Motor neuron (in vitro differentiated cells): ENCODE measurements at places on chromosomes 5 and 9. TPM values are rescaled to one million over a fixed set of nuclear protein-coding genes. Genes with fewer than 3 reads are reported as not detected.

PCDHB16 gene
- total RNA-seq = 1.5 and 4.6 TPM in 2 replicates

ANKRD18B gene
- 4.7 and 5.4 TPM in 2 replicates for total RNA-seq

SMU1 gene
- 28.1 and 29.4 TPM in 2 replicates for total RNA-seq

NUDCD2 gene
- total RNA-seq = 17.3 and 20.1 TPM in 2 replicates

FRRS1L gene
- total RNA-seq = 0.15 and 0.31 TPM in 2 replicates

- no peak for ATAC-seq
These were observed 330.5 kb upstream of the IRX4 start for GRCh38 chr5:2213121-2213730.

- no peak for ATAC-seq
These were observed 60.8 kb downstream of the PDE4D start for GRCh38 chr5:59832577-59833301.

- ATAC-seq = no peak
These were observed 396.9 kb downstream of the PDE4D start for GRCh38 chr5:59496524-59497134.

- ATAC-seq = no peak
These were observed 84.9 kb downstream of the NTRK2 start for GRCh38 chr9:84754461-84754860.

DNA sequence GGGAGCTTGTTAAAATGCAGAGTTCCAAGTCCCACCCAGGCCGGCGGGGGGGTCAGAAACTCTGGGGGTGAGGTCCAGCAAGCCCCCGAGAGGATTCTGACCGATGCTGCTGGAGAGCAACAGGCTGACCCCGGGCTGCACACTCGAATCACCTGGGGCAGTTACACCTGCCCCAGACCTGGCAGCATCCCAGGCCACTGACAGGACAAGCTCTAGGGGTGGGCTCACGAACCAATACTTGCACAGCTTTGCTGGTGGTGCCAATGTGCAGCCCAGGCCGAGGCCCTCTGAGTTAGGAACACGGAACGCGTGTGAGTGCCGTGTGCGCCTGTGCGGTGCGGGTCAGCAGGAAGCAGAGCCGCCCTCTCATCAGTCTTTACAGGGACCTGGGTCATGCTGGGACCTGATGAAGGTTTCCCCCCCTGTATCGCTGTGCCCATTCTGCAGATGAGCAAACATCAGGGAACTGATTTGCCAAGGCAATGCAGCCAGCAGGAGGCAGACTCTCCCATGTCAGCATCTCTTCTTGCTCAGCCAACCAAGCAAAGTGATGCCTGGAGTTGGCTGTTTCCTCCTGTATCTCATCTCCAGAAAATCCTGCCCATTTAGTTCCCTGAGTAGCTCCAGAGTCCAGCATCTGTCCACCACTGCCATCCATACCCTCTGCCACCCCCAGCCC lies 16.3 kb downstream of the FAM163B start:
- no peak for ATAC-seq

GRCh38 chr5:3026651-3027050 lies 275.2 kb upstream of the IRX2 start:
- ATAC-seq = no peak

GRCh38 chr9:22049411-22049810 lies 40.3 kb upstream of the CDKN2B start:
- ATAC-seq = no peak

DNA sequence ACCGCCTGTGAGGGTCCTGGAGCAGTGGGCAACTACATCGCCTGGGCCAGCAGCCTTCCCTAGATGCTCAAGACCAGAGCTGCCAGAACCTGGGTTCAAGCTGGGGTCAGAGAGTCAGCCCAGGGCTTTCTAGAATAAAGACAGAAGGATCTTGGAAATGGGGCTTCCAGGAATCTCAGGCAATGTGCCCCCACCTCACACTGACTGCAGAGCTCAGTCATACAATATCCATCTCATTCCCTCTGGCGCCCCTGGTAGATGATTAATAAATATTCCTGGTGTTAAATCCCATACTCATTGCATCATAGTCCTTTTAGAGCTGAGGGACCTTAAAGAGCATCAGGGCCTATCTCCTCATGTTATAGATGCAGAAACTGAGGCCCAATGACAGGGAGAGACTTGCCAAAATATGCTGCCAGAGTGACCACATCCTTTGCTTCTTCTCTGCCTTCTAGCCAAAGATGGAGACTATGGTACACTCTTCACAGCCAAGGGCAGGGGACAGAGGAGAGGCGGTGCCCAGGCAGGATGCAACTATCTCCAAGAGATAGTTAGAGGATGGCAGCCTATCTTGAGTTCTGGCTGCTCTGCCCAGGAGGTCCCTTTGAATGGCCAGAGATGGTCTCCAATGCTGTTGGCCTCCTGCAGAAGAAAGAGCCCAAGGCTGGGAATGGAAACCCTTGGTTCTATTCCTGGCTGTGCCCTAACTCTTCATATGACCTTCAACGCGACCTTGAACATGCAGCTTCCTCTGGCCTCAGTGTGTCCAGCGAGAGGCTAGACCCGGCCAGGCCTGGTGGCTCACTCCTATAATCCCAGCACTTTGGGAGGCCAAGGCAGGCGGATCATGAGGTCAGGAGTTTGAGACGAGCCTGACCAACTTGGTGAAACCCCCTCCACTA lies 36.2 kb upstream of the IL17B start:
- no peak for ATAC-seq

GRCh38 chr5:110968246-110969005 lies 103.1 kb upstream of the TSLP start:
- no peak for ATAC-seq

- no peak for ATAC-seq
These were observed 8.6 kb downstream of the ZFP62 start for GRCh38 chr5:180852495-180852894.

- no peak for ATAC-seq
These were observed 123.1 kb downstream of the TLE4 start for GRCh38 chr9:79694676-79695400.

DNA sequence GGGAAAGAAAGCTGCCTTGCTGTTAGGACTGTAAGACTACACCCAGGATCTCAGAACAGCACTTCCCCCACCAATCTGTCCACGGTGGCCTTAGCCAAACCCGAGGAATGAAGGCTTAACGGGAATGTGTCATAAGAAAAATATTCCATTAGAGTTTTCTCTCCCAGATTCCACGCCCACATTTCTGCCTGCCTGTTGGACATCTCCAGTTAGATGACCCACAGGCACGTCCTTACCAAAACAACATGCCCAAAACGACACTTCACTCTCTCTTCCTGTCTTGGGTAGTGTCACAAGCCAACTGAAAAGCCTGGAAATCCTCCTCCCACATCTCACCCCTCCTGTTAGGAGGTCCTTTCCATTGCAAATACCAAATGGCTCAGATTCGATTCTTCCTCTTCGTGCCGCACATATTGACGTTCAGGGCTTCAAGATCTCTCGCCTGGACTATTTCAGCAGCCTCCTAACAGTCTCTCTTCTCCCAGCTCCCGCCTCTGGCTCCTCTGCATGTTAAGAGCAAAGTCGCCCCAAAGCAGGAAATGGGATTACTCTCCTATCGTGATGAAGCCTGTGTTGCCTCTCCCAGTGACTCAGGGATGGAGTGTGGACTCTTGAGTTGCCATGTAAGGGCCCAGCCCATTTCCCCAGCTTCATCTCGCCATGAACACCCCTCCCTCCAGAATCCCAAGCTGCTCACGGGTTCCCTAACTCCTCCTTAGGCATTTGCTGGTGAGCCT lies 159.3 kb downstream of the NR3C1 start:
- ATAC-seq = no peak

GRCh38 chr9:35689542-35690293 lies at the start of gene TPM2:
Gene TPM2 (minus strand): TSS chr9:35689925. CDS start chr9:35689817, 108 bp downstream.
- ATAC-seq = peak; percentile 29

DNA sequence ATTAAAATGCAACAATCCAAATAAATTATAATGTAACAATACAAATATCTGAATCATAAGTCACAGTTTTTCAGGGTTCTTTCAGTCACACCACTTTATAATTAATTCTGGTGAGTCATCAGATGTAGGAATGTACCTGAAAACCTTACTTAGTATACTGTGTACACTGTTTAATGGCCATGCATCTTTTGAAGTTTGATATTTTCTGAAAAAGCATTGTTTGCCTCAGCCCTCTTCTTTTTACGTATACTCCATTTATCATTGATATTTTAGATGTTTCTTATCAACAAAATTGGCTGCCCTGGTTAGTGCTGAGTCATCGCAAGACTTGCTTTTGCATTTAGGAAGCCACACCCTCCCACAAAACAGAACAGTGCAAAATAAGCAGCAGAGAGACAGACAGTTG lies 218.6 kb downstream of the PJA2 start:
- no peak for ATAC-seq

DNA sequence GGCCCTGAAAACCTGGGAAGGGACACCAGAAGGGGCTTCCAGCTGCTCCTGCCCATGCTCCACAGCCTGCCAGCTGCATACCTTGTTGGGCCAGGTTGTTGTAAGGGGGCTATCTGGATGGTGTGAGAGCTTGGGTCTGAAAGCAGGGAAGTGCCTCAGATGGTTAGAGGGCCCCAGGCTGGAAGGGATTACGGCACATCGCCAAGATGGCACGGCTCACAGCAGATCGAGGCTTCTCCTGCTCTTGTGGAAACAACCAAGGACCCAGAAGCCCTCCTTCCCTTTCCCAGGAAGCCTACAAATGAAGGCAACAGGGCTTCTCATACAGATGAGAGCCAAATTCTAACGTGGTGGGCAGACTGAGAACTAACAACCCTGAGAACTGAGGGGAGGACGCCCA lies 121.7 kb upstream of the ADCY2 start:
- no peak for ATAC-seq

- ATAC-seq = no peak
These were observed 120.7 kb upstream of the PCA3 start for GRCh38 chr9:76643399-76644117.

GRCh38 chr5:165209101-165209727 lies 1703.8 kb downstream of the MAT2B start:
- no peak for ATAC-seq

DNA sequence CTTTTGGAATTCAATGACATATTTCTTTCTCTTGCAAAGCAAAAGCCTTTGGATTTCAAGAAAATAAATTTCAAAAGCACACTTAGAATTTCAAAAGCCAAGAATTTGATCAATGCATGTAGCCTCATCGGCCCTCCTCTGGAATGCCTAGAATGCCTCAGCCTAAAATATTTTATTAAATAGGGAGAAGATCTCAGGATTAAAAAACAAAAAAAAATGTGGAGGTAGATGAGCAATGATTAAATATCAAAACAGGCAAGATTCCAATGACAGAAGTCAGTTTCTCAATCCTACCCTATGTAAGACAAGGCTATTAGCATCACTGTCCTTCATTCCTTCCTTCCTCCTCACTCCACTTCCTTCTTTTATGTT lies 169.0 kb downstream of the CDH6 start:
- ATAC-seq = no peak

DNA sequence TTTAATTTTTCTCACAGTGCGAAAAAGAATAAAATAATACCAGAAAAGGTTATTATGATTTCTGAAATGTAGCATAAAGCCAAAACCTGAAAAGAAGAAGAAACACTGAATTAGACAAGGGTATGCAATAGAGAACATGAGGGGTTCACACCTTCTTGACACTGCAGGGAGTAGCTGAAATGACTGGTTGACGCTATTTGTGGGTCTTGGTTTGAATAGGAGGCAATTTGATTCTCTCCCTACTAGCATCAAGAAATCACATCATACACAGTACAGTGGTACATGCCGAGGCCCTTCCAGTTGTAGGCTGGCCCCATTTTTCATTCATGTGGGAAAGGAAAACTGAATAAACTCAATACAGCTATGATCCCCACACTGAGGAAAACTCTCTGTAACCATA lies 68.6 kb downstream of the NR3C1 start:
- no peak for ATAC-seq

DNA sequence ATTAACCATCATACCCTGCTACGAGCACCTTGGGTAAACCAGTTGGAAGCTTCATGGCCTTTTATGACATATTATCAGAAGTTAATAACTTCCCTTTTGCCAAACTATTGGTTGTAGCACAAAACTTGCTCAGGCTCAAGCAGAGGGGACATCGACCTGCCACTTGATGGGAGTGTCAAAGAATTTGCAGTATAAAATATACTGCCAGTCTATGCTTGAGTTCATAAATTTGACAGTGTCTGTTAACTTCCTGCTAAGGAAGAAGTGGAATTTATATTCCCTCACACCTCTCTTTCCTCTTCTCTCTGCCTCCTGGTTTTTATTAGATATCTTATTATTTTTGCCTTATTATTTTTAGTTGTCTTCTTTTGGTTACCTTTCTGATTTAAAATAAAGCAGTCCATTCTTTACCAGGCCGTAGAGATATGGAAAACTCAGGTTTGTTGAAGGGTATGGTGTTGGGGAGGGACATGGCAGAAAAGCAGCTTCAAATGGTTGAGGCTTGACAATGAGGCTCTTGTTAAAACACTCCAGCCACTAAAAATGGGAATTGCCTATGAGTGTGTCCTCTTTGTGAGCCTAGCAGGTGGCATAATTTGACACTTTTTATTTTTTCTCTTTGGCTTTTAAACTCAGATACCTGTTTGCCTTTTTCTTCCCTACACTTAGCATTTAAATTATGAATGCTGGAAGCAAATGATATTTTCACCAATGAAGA lies 298.0 kb downstream of the DOCK8 start:
- ATAC-seq = no peak

- ATAC-seq = no peak
These were observed 82.3 kb upstream of the FREM1 start for GRCh38 chr9:14992516-14992915.

DNA sequence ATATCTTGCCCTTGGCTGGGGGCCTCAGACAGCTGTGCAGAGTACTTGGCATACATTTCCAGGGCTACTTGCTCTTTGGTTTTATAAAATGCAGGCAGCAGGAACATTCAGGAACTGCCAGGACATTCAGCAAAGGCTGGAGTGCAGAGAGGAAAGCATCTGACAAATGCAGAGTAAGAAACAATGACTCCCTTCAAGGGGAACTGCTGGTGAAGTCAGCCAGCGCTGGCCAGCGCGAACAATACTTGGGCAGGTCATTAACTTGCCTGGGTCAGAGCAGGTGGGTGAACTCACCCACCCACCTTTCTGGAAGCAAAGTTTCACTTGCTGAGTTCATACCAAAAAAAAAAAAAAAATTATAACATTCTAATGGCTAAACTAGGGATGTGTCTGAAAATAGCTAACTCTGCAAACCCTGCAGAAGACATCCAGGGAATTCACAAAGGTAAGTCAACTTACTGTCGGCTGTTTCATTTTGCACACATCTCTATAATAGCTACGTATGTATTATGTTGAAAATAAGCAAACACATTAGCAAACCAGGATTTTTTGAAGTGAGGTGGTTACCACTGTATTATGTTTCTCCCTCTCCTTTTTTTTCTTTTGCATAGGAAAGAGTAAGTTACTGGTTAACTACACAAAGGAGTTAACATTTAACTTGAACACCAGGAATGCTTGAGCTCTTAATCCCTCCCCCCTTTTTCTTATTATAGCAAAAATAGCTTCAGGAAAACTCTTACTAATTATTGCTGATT lies 152.2 kb downstream of the GLIS3 start:
- no peak for ATAC-seq

DNA sequence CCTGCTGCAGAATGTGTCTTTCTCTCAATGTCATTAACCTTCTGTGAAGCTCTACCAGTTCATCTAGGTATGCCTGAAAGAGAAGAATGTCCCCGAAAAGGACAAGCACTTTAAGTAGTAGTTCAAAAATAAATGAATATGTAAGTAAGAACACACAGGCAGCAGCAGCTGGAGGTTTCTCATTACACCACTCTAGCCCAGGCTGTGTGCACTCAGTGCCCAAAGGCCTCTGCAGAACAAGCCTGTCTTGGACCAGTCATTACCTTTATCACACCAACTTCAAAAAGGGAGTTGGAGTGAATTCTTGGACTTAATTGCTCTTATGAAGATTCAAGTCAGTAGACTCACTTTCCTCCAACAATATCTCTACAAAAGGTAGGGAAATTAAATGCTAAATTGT lies 268.8 kb downstream of the MLLT3 start:
- ATAC-seq = peak; percentile 27
